Fibroblast of lung (primary cell): ENCODE measurements at places on chromosomes 7 and 10.

GRCh38 chr10:454860-455259, 234.6 kb downstream of the DIP2C start:
- DNase-seq, result peak; percentile 95

GRCh38 chr7:68733219-68734153, 864.8 kb upstream of the AUTS2 start:
- peak; percentile 74 for DNase-seq

DNA sequence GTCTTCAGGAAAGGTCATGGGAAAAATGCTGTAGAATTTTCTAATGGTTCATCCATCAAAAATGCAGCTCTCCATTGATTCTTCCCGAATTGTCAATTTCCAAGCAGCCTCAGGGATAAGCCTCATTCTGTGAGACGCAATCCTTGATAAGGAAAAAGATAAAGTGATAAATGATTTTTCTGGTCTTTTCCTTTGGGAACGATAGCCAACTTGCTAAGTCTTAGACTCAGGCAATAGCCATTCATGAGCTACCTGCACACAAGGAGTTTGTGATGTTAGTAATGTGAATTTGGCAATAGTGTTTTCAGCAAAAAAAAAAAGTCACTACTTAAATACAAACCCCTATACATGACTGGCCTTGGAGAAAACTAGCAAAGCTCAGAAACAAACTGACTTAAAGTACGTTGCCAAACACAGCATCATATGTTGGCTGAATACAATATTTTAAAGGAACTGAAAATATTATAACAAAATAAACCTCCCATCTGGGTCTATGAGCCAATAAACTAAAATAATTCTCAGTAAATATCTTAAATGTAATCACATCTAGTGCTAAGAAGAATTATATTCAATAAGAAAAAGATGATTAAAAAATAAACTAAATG, 75.5 kb downstream of the KLF6 start:
- DNase-seq, result no peak

GRCh38 chr10:50805981-50806622, 66.4 kb downstream of the ASAH2B start:
- no peak for DNase-seq

GRCh38 chr10:3502673-3503072, 282.3 kb downstream of the KLF6 start:
- no peak for DNase-seq

- DNase-seq, result peak; percentile 92
Measured at GRCh38 chr7:73894733-73895551, 34.0 kb downstream of the TMEM270 start.

GRCh38 chr7:129764247-129765084, 152.9 kb downstream of the NRF1 start:
- DNase-seq, result no peak

DNA sequence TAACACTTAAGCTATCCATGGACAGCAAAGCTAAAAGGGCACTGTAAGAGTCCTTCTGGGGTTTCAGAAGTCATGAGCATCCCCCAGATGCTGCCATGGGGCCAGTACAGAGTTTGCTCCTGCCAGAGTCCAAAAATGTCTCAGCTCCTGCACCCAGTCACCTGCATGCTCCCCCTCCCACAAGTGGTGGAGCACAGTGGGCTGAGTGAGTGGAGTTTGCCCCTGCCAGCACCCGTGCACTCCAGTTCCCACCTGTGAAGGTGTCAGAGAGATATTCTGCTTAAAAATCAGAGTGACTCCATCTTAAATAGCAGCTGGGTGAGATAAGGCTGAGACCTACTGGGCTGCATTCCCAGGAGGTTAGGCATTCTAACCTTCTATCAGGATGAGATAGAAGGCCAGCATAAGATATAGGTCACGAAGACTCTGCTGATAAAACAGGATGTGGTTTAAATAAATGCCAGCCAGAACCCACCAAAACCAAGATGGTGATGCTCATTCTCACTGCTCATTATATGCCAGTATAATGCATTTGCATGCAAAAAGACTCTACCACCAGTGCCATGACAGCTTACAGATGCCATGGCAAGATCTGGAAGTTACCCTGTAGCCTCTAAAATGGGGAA, 140.1 kb upstream of the ZNF92 start:
- no peak for DNase-seq

DNA sequence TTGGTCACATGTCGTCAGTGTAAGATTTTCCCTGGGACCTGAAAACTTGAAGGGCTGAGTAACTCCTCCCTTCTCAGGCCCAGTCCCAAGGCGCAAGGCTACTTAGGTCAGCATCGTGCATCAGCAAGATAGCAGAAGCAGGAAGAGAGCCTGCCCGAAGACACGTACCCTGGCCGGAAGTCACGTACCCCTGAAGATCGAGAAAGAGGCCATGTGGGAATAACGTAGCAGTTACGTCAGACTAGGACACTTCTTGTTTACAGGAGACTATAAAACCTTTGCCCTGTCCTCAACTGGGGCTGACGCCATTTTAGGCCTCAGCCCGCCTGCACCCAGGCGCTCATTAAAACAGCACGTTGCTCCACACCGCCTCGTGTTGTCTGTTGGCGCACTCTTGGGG, 114.3 kb upstream of the GALNT17 start:
- DNase-seq, result no peak

DNA sequence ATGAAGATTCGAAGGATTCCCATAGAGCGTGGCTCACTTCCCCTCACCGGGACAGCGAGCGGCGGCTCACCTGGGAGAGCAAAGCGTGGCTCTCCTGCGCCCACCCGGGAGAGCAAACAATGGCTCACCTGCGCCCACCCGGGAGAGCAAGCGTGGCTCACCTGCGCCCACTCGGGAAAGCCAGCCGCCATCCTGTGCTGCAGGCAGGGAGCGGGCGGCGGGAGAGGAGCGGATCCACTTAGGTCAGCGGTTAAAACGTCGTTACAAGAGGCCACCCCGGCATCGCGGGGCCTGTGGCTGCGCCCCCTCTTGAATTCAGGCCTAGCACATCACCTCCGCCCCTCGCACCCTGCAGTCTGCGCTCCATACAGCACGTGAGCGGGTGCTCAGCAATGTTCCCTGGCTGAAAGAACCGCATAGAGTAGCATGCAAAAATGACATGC, 461 bp upstream of the FIGNL1 start:
- no peak for DNase-seq

DNA sequence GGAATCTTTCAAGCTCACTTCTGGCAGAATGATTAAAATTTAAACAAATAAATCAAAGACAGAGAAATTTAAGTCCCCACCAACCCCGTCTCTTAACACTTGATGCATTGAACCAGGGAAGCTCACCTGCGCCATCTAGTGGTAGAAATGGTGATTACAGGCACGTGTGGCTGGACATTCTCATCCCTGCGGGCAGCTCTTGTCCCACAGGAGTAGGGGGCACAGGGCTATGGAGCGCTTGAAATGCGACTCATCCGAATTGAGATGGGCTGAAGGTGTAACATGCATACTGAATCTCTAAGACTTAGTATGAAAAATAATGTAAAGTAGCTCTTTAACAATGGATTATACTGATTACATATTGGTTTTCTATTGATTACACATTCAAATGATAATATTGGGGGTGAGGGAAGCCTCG, 24.8 kb upstream of the SLIT1 start:
- peak; percentile 71 for DNase-seq

DNA sequence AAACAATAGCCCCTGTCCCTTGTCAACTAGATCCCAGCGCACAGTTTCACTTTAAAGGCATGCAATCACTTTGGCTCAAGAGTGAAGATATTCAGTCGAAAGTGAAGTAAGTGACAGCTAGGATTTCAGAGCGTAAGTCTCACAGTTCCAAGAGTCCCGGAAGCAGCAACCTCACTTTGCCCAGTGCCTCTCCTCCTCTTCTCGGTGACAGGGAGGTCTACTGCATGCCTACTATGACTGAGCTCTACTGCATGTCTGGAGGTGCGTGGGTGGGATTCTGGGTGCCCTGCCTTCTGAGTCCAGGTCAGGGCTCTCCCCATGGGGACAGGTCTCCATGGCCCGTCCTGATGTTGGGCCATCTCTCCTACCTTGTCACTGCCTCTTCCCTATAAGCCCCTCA, 17.0 kb downstream of the PRKCQ start:
- DNase-seq, result no peak

- no peak for DNase-seq
Measured at GRCh38 chr10:93897070-93897780, 3.4 kb downstream of the SLC35G1 start.

- no peak for DNase-seq
Measured at GRCh38 chr7:149845257-149845980, 7.2 kb downstream of the ZNF862 start.

- DNase-seq, result no peak
Measured at GRCh38 chr7:45885264-45885882, 2.9 kb upstream of the IGFBP1 start.

- DNase-seq, result no peak
Measured at GRCh38 chr7:30933124-30933974, 21.7 kb downstream of the AQP1 start.

DNA sequence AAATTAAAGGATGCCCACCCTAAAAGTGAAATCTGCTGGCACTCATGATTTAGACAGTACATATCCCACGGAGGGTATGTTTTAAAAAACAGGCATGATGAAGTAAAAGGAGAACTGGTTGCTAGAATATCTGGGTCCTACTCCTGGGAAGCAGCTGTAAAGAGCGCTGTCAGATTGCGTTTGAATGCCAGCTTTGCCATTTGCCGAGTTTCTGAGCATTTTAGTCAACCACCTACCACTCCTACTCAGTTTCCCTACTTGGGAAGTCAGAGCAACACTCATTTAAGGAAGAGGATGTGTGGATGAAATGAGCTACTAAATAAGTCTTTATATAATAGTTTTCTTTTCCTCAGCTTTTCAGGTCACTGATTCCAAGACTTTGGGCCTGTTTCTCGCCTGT, 1.1 kb upstream of the UMAD1 start:
- DNase-seq, result peak; percentile 6

- no peak for DNase-seq
Measured at GRCh38 chr10:120456626-120457430, at the start of gene PLPP4. TSS of gene PLPP4 (plus strand) at chr10:120457227. CDS start at chr10:120457306, 79 bp downstream.

GRCh38 chr7:117071551-117071950, 118.2 kb downstream of the ST7 start:
- DNase-seq, result no peak

DNA sequence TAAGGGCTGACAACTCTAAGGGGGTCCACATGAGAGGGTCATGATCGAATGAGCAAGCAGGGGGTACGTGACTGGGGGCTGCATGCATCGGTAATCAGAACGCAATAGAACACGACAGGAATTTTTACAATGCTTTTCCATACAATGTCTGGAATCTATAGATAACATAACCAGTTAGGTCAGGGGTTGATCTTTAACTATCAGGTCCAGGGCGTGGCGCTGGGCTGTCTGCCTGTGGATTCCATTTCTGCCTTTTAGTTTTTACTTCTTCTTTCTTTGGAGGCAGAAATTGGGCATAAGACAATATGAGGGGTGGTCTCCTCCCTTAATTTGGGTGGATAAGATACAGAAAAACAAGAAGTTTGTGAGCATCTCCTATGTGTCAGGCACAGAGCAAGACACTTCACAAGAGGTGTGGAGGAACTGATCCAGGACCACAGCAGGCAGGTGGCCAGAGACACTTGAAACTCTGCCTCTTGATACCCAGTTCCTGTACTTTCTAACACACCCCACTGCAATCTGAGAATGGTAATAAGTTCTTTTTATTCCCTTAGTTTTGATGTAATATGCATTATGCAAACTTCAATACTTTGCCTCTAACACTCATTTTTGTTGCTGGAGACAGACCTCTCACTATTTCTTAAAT, 18.0 kb upstream of the MRLN start:
- no peak for DNase-seq

DNA sequence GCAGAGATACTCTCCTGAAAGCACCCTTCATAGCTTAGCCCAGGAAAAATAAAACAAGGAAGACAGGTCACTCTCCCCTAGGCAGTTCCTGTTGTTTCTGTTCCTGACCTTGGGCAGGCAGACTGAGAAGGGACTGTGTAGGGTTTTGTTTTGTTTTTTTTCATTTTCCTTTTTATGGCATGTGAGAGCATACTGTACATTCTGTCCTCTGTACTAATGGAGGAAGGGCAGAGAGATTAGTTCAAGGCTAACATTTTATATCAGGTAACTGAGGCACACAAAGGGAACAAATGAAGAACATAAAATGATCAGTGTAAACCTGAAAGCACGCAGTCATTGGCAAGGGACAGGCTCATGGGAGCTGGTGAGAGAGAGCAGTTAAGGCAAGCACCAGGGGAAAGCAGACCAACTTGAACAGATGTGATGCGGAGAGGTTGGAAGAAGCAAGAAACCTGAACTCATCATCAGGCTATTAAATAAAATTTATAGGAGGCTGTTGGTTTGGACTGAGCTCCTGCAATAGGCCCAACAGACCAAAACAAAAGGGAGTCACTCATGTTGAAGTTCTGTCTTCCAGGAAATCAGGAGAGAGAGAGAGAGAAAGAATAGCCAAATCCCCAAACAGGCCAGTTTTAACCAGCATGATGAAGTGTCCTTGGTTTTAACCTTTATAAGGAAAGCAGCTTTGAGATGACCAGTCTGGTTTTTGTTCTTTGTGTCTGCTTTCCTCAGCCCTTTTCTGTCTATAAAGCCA, 34.1 kb upstream of the PDCD4 start:
- no peak for DNase-seq

DNA sequence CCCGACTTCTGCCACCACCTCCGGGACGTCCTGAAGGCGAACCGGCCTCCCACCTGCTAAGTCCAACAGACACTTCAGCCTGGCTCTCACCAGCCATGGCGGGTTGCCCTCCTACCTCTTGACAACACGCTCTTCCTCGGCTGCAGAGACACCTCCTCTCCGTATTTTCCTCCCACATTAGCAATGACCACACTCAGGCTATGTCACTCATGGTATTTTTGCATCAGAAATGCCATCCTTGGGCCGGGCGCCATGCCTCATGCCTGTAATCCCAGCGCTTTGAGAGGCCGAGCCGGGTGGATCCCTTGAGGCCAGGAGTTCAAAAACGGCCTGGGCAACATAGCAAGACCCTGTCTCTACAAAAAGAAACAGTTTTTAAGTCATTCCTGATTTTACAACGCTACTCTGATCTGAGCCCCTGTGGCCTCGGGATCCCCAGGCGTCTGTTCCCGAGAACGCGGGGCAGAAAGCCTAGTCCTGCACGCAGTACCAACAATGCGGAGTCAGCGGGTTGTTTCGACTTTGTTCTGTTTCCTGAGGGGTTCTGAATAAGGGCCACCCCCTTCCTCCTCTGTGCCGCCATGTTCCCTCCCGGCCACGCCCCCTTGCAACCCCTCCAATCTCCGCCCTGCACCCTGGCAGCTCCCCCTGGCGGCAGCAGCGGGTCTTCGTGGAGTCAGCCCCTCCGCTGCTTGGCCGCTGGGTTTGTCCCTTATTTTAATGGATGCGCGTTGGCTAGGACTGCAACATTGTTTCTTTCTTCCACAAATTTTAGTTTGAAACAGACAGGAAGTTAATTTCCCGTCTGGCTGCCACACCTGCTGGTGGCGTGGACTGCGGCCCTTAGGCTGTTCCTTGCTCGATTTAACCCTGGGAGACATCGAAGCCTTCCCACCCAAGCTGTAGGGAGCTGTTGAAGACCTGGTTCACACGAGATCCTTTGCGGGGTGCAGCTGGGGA, 9.7 kb upstream of the ZFAND2A start:
- DNase-seq, result peak; percentile 48

- peak; percentile 6 for DNase-seq
Measured at GRCh38 chr7:148620749-148621359, 30.3 kb downstream of the C7orf33 start.
